Dorsolateral prefrontal cortex (tissue), 122 donors: ENCODE measurements at places on chromosomes 3 and 15.
A peak's percentile ranks its signal among the peaks of the same experiment; 100 is the strongest.

DNA sequence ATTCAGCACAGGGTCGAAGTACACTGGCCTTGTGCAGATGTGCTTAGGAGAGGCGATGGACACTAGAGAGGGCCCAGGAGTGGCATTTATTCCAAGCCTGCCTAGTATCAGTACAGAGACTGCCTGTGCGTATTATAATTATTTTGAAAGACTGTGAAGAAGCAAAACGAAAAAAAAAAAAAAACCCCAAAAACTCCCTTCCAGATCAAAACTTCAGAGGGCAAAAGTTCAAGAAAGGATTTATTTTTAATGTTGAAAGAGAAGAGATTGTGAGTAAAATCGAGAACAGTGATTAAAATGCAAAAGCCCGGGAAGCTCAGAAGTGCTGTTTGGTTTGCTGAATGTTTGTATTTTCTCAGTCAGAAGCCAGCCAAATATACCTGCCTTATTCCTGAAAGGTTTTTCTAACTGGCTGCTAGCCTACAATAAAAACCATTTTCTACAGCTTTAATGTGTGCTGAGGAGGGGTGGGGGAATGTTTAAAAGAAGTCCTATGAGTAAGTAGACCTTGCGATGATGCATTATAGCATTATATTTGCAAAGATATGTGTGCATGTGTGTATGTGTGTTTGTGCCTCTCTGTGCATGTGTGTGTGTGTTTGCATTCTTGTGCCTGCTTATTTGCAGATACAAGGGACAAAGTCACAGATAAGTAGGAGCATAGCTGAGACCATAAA, 19.3 kb upstream of the LZTFL1 start:
- no peak for DNase-seq

DNA sequence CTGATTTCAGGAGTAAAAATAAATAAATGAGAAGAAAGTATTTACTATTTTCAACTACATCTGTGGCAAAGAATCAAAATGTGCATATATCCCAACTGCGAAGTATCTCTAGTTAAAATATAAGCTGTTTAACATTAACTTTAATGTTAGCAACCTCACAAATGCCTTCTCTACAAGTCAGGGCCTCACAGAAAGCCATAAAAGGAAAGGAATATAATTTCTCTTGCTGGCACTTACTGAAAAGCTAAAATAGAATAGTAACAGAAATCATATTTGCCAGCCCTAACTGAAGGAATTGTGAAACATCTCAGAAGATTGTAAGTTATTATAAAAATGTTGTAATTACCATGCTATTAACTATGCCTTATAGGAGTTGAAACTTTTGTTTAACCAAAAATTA, 65.1 kb upstream of the MBNL1 start:
- no peak for DNase-seq

- DNase-seq = no peak
These were observed 13.5 kb upstream of the TIPIN start for GRCh38 chr15:66369773-66370651.

- DNase-seq = no peak
These were observed 150.5 kb upstream of the PRR20G start for GRCh38 chr3:127438371-127438770.

- DNase-seq = peak; percentile 57
These were observed 708 bp downstream of the DCAF1 start for GRCh38 chr3:51498876-51499738.

DNA sequence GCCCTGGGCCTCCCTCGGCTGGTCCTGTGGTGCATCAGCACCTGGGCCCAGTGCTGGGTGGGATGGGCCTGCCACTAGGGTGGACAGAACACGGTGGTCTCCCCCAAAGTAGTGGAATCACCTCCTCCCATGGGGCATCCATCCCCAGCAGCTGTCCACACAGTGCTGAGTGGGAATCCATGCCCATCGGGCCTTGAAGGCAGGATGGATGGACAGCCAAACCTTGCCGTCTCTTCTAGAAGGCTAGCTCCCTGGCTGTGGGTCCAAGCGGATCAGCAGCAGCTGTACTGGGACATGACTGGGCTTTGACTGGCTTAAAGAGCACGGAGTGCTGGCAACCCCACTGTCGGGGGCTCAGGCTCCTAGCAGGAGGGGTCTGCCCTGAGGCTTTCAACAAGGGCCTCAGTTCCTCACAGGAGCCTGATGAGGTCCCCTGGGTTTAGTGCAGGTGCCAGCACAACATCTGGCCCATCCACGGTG, 123.9 kb downstream of the DNAJB8 start:
- DNase-seq = no peak

- DNase-seq = no peak
These were observed 107.8 kb downstream of the ZIC4 start for GRCh38 chr3:147298511-147298982.

GRCh38 chr15:101390060-101390459, 95.0 kb upstream of the SNRPA1 start:
- DNase-seq = peak; percentile 26

GRCh38 chr3:126753191-126754160, 49.4 kb downstream of the CHCHD6 start:
- no peak for DNase-seq

DNA sequence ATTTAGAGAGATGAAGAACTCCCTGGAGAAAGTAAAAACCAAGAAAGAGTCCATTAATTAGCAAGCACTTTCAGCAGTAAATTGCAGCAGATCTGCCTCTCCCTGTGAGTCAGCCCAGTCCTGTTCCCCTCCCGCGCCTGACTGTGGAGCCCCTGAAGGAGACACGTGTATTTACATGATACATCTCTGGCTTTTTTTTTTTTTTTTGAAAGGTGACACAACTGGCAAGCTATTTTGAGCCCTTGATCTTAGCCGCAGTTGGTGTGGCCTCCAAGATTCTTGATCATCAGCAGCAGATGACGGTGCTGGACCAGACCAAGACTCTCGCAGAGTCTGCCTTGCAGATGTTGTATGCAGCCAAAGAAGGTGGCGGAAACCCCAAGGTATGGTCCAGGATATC, 271.8 kb upstream of the TPM1 start:
- DNase-seq = no peak

DNA sequence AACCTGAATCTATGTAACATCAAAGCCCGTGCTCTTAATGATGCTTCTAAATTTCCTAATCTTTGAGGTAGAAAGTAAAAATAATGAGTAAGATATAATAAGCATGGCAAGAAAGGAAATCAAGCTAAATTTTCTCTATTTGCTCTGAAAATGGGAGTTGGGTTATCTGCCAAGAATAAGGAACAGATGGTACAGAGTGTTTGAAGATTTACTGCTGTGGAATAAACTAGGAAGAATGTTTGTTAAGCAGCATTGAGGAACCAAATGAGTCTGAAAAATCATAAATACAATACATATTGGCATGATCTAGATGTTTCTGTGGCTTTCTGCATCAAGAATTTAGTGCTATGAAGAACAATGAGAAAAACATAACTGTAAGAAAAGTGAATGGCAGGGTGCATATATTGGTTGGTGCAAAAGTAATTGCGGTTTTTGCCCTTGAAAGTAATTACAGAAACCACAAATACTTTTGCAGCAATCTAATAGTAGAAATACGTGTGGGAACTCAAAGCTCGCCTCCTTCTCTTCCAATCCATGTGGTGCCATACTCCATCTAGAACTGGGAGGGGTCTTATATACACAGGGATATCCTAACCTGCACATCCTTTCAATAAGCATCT, 87.6 kb downstream of the SUCNR1 start:
- DNase-seq = no peak

GRCh38 chr3:11898611-11899325, 52.1 kb upstream of the TAMM41 start:
- no peak for DNase-seq

GRCh38 chr3:31390466-31390865, 142.3 kb upstream of the STT3B start:
- no peak for DNase-seq

- DNase-seq = no peak
These were observed 349.3 kb downstream of the TIGIT start for GRCh38 chr3:114642951-114643741.

DNA sequence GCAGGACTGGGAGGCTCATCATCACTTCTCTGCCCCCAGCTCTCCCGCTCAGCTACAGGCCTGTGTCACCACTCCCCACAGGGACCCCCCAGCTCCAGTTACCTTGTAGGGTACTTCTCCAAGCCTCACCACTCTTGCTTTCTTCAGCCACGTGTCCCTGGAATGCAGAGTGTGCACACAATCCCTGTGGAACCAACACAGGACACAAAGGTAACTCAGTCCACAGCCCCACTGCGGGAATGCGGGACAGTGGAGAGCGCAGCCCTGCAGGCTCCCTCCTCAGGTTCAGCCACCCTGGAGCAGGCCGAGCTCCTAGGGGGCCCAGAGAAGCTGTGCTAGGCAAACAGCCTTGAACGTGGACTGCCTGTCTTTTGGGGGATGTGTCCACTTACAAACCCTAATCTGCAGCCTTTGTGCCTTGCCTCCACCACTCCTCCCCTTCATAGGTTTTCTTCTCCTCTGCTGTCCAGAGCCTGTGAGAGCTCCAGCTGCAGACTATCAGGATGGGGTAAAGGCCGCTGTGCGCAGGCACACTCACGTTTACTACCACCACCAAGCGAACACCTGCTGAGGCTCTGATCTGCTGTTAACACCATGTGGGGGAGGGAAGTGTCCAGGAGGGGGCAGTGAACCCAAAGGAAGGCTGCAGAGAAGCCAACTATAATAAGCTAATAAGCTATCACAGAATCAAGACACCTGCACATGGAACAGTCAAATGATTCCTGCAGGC, 26.0 kb downstream of the XPC start:
- no peak for DNase-seq

DNA sequence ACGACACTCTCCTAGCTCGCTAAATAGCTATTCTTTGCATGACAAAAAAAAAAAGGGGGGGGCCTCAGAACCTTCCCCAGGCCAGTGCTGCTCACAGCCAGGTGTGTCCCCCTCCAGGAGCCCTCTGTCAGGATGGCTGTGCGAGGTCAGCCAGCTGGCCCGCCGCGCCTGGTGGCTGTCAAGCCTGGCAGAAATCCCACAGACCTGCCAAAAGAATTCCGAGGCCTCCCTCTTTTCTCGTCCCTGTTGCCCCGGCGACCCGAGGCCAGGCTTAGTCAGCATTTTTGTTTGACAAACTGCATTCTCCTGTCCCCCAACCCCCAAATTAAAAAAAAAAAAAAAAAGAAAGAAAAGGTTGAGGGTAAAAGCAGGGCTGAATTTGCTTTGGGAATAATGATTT, 61.9 kb downstream of the TM4SF4 start:
- peak; percentile 37 for DNase-seq

GRCh38 chr3:152970851-152971250, 135.9 kb downstream of the P2RY1 start:
- DNase-seq = no peak

GRCh38 chr3:144480416-144480919, 508.8 kb downstream of the DIPK2A start:
- DNase-seq = no peak

GRCh38 chr3:56251343-56251945, 216.8 kb downstream of the ERC2 start:
- DNase-seq = no peak

DNA sequence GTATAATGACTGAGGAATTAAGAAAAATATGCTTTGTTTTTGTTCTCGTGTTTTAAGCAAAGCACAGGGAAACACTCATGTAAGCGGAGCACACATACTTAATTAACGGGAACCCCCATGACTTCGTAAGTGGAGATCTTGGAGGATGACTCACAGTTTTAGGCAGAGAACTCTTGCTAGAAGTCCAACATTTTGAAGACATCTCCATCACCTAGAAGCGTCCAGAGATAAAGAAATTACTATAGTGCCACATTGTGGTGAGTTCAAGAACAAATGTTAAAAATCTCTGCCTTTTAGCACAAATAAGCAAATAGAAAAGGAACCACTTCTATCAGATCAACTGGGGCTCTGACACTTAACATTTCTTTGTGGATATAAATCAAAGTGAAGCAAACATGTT, 194.1 kb upstream of the ARHGEF26 start:
- no peak for DNase-seq

DNA sequence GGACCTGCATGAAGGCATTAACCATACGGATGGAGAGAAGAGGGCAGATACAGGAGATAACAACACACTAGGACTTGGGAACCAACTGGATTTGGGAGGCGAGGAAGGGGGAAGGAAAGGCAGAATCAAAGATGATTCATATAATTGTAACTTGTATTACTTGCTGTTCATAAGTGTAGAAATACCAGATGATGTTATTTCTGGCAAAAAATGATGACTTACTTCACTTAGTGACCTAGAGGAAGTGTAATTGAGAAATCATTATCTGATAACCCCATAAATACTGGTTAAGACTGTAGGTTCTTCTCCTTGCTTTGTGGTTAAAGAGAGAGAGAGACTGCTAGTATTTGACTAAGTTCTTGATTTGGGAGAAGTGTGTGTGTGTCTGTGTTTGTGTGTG, 50.5 kb upstream of the GK5 start:
- no peak for DNase-seq

DNA sequence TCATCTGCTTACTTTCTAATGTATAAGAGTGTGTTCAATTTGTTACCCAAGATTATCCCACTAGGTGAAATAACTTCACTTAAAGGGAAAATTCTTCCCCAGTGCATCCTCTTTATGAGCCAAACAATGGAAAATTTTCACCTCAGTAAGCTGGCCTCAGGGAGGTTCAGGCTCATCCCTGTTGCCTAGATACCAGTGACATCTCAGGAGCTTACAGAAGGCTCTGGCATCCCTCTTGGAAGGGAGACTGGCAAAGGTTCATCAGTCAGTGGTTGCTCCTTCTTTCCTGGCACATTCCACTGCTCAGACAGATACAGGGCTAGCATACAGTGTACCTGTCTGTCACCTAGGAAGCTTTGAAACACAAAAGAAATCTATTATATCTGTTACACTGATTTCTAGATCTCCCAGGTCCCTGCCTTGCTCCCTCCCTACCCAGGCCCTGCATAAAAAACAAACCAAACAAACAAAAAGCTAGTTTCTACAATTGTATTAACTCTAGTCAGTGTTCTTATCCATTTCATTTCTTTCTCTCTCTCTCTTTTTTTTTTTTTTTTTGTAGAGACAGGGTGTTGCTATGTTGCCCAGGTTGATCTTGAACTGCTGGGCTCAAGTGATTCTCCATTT, 1.7 kb downstream of the IP6K2 start:
- no peak for DNase-seq

DNA sequence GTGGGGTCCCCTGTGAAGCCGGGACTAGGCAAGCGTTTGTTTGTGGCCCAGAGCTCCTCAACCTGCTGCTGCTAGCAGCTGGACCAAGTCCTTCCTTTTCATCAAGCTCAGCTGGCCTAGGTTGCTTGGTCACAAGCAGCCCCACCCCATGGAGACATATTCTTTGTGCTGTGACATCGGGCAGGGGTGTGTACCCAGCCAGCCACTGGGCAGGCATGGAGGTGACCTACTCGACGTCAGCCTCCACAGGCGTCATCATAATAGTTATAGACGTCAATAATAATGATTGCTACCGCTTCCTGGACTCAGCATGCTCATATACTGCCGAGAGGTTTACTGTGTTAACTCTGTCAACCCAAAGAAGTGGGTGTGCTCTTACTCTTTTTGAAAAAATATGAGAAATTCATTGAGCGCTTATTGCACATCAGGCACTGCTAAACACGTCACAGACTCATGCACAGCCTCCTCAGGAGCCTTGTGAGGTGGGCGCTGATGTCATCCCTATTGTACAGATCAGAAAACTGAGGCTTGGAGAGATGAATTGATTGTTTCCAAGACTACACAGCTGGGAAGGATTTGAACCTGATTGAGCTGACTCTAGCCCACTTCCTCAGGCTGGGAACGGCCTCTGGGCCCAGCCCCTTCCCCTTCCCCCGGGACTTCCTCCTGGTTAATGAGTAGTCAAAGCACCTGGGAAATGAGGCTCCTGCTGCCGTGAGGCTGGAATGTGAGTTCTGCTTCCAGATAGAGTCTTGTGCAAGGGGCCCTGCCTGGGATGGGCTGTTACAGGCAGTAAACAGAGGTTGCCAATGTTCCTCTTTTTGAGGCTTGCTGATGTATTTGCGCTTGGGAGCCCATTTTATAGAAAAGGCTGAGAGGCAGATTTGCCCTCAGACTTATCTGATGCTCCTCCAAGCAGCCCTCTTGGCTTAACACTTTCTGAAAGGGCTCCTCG, 16.2 kb downstream of the SLC6A6 start:
- DNase-seq = no peak
